Psoas muscle (tissue), 8 donors: ENCODE measurements at places on chromosomes 13 and 19. TPM values are rescaled to one million over a fixed set of nuclear protein-coding genes. Genes with fewer than 3 reads are reported as not detected.

DNA sequence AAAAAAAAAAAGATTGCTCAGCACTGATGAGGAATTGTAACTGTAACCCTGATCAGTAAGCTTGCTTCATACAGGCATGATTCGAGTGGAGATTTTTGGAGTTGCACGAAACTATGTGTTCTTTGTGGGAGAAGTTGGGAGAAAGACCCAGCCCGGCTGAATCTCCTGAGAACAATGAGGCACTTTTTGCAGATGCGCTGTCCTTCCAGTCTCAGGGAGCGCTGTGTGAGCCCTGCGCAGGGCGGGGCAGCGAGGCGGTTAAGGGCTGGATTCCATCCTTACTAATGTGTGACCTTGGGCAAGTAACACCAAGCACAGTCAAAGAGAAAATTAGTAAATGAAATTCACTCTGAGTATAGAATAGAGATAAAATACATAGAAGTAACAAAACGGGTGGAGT, 76.9 kb downstream of the SIPA1L3 start:
- H3K27me3 ChIP-seq = no peaks in the 10 kb centered on the region
- H3K36me3 ChIP-seq = no peaks in the 10 kb centered on the region
- no peak overlapping the region for H3K27ac ChIP-seq
- no peak for DNase-seq

GRCh38 chr19:10819124-10820060, 16.6 kb downstream of the TMED1 start:
- no peaks in the 10 kb centered on the region for H3K27me3 ChIP-seq
- H3K36me3 ChIP-seq = peaks cover 67% of the 10 kb centered on the region
- DNase-seq = peak; percentile 35
- H3K4me3 ChIP-seq = no peak overlapping the region

DNA sequence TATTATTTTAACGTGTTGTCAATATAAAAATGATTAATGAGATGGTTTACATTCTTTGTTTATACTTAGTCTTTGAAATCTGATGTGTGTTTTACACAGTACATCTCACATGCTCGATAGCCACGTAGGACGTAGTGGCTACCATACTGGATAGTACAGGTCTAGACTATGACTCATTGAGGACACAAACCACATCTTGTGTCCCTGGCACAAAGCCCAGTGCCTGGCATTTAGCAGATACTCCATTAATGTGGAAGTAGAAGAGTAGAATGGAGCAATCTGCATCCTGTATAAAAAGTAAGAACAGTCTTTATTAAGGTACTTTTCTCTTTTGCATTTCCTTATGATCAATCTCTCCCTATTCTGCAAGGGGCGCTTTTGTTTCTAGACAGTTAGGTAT, 49.0 kb upstream of the FRY start:
- H3K4me3 ChIP-seq = no peak overlapping the region
- H3K36me3 ChIP-seq = no peaks in the 10 kb centered on the region
- H3K4me1 ChIP-seq = no peaks in the 10 kb centered on the region
- H3K27me3 ChIP-seq = no peaks in the 10 kb centered on the region

- no peak for DNase-seq
- no peaks in the 10 kb centered on the region for H3K27me3 ChIP-seq
- peak overlapping the region; percentile 21 for H3K27ac ChIP-seq
- peaks cover 30% of the 10 kb centered on the region for H3K4me1 ChIP-seq
- H3K4me3 ChIP-seq = no peak overlapping the region
Observed at GRCh38 chr19:3979674-3980352, 5.5 kb downstream of the EEF2 start.

The CYP4F12 gene
- not detected for total RNA-seq

The KIR2DL3 gene
- not detected for total RNA-seq

DNA sequence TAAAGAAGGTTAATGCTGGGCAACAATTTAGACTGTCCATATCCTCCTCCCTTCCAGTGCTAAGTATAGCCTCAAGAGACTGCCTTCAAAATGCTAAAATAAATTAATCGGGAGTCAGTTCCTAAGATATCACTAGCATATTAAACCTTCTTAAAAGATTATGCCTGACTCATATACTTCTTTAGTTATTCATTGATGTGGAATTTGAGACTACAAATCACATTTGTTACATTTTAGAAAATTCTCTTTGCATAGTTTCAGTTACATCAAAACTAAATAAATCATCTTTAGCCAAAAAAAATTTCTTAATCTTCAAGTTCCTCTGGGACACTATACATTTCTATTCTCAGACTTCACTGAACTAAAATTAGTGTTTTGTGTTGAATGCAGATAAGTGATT, 769.1 kb downstream of the PCDH9 start:
- no peak overlapping the region for H3K27ac ChIP-seq
- H3K4me1 ChIP-seq = no peaks in the 10 kb centered on the region
- H3K4me3 ChIP-seq = no peak overlapping the region
- H3K27me3 ChIP-seq = no peaks in the 10 kb centered on the region

The PSG11 gene
- total RNA-seq = not detected

- H3K27ac ChIP-seq = peak overlapping the region; percentile 97
- no peaks in the 10 kb centered on the region for H3K27me3 ChIP-seq
- H3K36me3 ChIP-seq = no peaks in the 10 kb centered on the region
- H3K4me1 ChIP-seq = peaks cover 23% of the 10 kb centered on the region
Observed at GRCh38 chr19:45324349-45324907, 1.8 kb upstream of the CKM start.

- peaks cover 3% of the 10 kb centered on the region for H3K4me1 ChIP-seq
- H3K27me3 ChIP-seq = no peaks in the 10 kb centered on the region
- H3K36me3 ChIP-seq = no peaks in the 10 kb centered on the region
- H3K27ac ChIP-seq = no peak overlapping the region
Observed at GRCh38 chr19:4208385-4209094, 20.8 kb upstream of the EBI3 start.

GRCh38 chr13:45258334-45258675, 57.5 kb upstream of the KCTD4 start:
- peak overlapping the region; percentile 19 for H3K27ac ChIP-seq
- DNase-seq = no peak
- H3K4me1 ChIP-seq = peaks cover 9% of the 10 kb centered on the region
- no peaks in the 10 kb centered on the region for H3K36me3 ChIP-seq
- no peaks in the 10 kb centered on the region for H3K27me3 ChIP-seq

The SETDB2 gene
- 7.9 TPM for total RNA-seq

GRCh38 chr13:77431449-77431848, 104.1 kb upstream of the SCEL start:
- no peaks in the 10 kb centered on the region for H3K27me3 ChIP-seq
- H3K4me3 ChIP-seq = no peak overlapping the region

The MLLT1 gene
- total RNA-seq = 36.6 TPM

The ZNF492 gene
- not detected for total RNA-seq

GRCh38 chr19:1295169-1296012, 9.7 kb downstream of the EFNA2 start:
- H3K4me1 ChIP-seq = no peaks in the 10 kb centered on the region
- DNase-seq = no peak
- H3K27ac ChIP-seq = no peak overlapping the region
- H3K36me3 ChIP-seq = no peaks in the 10 kb centered on the region
- no peaks in the 10 kb centered on the region for H3K27me3 ChIP-seq
